ENCODE measurements at places on chromosomes 2 and 18.

DNA sequence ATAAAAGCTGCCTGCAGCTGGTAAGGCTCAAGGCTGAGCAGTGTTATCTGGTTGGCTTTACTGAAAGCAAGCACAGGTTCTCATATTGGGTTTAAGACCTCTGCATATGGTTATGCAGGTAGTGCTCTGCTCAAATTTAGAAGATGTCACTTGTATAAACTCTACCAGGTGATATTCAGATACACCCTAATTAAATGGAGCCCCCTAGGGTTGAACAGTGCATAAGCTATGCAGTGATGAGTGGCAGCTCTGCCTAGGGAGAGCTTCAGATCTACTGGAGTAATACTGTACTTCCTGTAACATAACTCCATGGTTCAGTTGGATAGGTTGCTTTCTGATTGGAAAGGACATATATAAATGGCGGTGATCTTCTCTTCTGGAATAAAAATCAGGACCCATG, 222.7 kb downstream of the CYRIA start:
- no peak for DNase-seq

DNA sequence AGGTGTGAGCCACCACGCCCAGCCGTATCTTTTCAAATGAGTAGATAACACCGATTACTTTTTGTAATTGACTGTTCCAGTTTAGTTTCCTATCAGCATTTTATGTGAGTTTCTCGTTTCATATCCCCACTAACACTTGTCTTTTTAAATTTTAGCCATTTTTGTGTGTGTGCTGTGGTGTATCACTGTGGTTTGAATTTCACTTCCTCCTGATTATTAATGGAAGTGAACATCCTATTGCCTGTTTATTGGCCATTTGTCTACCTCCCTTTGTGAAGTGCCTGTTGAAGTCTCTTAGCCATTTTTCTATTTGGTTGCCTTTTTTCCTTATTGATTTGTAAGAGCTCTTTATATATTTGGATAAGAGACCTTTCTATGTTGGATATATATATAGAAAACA, 91.7 kb upstream of the STON1 start:
- no peak for DNase-seq

DNA sequence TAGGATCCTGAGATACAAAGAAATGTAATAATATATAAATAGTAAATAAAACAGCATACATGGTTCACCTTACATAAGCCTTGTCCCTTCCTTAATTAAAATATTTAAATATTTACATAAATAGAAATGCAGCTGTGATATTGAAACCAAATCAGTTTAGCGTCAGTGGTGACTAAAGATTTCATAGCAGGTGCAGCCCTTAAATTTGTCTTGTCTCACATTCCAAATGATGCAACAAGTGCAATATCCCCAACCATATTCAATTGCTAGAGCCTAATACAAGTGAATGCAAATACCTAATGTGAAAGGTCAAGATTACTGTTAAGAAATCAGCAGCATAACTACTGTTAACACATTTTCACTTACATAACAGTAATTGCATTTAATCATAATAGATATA, 539.5 kb downstream of the NYAP2 start:
- no peak for DNase-seq

DNA sequence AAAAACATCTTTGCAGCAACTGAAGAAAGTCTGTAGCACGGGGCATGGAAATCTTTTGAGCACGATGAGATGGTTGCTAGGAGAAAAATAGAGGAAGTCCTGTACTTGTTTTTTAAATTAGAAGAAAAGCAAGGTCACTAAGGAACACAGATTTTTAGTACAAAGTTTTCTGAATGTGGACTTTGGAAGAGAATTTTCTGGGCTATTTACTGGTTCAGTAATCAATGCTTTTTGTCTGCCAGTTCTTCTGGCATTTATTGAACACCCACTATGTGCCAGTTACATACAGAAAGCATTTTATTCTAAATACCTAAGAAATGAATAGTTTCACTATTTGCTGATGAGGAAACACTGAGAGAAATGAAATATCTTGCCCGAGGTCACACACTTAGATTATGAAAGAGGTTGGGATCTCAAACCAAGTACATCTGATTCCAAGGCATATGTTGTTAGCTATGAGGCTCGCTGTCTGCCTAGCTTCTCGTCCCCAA, 15.6 kb upstream of the MAP3K20 start:
- DNase-seq = no peak

DNA sequence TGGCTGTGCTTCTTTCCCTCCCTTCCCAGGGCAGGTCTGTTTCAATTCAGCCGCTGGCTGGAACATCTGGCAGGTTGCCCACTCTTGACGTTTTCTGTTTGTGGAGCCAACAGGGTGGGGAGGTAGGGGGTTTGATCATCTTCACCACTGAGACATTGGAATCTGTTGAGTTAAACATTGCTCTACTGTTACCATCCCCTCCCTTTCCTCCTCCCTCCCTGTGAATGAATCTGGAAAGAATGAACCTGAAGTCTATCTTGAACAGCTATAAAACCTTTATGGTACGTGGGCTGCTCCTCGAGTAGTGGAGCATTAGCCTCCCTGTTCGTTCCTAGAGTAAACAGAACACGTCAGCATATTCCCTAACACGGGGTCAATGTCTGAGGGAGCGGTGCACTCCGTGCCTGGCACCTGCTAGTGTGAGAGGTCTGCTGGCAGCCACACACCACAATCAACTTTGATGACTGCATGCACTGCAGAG, 249.9 kb upstream of the RBBP8 start:
- peak; percentile 20 for DNase-seq

DNA sequence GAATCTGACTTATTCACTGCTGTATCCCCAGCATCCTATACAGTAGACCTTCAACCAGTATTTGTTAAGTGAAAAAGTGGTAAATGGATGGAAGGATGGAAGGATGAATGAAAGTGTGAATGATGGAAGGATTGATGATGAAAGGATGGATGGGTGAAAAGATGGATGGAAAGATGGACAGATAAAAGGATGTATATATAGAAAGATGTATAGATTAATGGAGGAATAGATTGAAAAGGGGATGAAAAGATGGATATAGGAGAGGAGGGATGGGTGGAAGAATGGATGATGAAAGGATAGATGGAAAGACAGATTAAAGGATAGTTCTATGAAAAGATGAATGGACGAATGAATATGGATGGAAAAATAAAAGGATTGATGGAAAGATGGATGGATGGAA, 50.0 kb downstream of the PSD4 start:
- no peak for DNase-seq
